ENCODE measurements at places on chromosomes 11 and 22.

GRCh38 chr22:23384431-23384830 lies 195.7 kb downstream of the IGLL1 start:
- no peak for DNase-seq

GRCh38 chr11:105878510-105878909 lies 143.5 kb downstream of the MSANTD4 start:
- no peak for DNase-seq

DNA sequence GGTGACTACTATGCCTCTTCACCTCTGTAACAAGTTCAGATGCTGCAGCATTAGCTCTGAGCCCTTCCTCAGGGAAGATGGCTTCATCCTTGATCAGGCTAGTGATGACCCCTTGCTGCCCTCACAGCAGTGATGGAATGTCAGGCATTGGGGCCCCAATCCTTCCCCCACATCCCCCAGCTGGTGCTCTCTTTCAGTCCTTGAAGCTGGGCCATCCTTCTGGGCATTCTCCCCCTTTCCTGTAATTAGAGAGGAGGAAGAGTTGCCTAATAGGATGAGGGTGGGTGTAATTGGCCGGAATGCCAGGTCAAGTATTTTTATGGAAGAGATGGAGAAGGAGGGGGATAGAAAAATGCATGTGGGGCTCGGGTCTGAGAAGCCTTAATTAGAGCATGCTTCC lies 62.6 kb downstream of the TRAF6 start:
- no peak for DNase-seq

DNA sequence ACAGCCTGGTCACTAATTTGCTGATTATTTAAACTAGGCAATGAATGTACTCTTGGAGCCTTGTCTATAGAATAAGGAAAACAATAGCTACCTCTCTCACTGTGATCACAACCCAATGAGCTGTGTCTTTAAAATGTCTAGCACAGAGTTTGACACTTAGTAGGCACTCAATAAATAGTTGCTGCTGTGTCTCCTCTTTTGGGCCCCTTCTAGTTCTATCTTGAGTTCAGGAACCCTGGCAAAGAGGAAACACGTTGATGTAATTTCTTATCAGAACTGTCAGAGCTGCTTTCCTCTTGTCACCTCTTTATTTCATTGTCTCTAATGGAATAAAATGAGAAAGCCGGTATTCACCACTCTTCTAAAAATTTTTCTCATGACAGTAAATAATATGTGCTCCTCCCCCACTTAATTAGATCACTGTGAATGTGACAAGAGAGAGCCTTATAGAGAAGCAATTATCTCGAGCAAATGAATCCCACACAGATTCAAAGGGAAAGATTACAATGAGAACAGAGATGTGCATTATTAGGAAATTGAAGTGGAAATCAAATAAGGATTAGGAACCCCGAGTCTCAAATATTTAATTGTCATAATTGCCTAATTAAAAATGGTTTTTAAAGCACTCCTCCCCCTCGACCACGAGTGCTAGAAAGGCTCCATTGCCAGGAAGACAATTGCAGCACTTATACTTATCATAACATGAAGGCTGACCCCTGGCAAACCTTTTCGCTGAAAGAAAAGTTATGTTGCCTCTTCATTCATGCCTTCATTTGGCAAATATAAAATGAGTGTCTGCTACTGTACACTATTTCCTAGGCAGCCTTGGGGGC lies 175.0 kb upstream of the BDNF start:
- no peak for DNase-seq
